ENCODE measurements at places on chromosomes 13 and 19. TPM values are rescaled to one million over a fixed set of nuclear protein-coding genes. Genes with fewer than 3 reads are reported as not detected.

ZNF730 gene
- 26.0 TPM for total RNA-seq

MIR17HG gene
- 39.8 TPM for total RNA-seq

CATSPERD gene
- not detected for total RNA-seq

ADGRE1 gene
- total RNA-seq = not detected

NLRP7 gene
- total RNA-seq = not detected

CRB3 gene
- not detected for total RNA-seq

AMER2 gene
- total RNA-seq = 153 TPM

Data from parietal lobe (tissue), 2 donors.